ENCODE measurements at places on chromosomes 1 and 21.

- DNase-seq, result no peak
Measured at GRCh38 chr1:177568622-177569021, 397.9 kb downstream of the BRINP2 start.

- no peak for DNase-seq
Measured at GRCh38 chr1:211247921-211248320, 11.2 kb upstream of the RCOR3 start.

DNA sequence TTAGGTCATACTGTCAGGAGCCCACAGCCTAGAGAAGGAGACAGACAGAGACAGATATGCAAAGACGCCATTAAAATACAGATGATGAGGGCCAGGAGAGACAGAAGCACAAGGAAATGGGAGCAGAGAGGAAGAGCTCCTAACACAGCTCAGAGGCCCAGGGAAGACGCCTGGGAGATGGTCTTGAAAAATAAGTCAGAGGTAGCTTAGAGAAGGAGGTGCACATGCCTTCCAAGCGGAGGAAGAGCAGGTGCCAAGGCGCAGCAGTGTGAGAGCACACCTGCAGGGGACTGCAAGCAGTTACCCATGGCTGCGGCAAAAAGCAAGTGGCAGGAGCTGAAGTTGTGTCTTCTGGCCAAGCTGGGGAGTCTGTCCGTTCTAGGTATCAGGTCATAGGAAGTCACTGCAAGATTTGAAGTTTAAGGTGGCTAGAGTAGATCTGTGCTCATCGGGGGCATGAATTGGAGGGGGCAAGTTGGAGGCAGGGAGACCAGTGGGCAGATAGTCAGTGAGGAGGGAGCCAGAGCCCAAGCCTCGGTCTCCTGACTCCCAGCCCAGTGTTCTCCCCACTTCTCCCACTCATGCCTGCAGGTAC, 1.3 kb upstream of the TRABD2B start:
- DNase-seq, result no peak

DNA sequence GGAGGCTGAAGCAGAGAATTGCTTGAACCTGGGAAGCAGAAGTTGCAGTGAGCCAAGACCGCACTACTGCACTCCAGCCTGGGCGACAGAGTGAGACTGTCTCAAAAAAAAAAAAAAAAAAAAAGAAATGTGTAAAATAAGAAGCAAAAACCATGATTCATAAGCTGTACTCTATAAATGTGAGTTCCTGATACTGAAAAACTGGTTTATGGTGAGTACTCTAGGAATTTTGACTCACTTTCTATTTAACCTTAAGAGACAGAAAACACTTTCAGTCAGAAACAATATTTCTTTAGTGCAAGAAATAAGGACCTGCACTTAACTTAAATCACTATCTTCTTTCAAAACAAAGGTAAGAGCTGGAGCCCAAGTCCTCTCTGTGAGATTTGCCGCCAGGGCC, 19.9 kb upstream of the POU2F1 start:
- DNase-seq, result no peak

DNA sequence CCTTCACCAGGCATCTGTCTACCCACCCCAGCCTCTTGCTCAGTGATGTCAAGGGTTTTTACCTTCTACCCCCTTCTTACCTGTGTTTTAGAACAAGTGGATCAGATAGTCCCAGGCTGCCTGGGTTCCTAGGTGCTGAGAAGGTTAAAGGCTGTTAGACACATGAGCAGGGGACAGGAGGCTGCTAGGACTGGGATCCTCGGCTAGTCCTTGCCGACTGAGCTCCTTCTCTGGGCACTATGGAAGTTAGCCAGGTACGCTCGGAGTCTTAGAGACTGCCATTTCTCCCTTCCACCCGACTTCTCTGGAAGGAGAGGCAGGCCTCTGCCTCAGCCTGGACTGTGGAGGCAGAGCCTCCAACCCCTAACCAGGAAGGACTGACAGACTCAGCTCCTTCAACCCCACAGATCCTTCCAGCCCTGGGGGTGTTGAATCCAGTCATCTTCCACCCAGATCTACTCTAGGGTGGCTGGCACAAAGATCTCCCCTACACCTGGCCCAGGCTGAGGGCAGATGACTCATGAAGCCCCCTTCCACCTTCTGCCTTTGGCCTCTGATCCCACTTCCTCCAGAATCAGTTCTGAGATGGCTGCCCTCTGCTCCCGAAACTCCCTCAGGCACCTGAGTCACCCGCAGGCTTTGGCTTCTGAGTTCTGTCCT, at the start of gene DYNLT4:
Gene DYNLT4 (minus strand): TSS at position 648 of the 660 bp plus-strand sequence. CDS start 683 bp downstream, outside the sequence.
- no peak for DNase-seq

GRCh38 chr1:41664861-41665640, 180.6 kb upstream of the EDN2 start:
- DNase-seq, result no peak

Measured in colonic mucosa (tissue), 4 donors.